ENCODE measurements at places on chromosomes 5 and 9.

DNA sequence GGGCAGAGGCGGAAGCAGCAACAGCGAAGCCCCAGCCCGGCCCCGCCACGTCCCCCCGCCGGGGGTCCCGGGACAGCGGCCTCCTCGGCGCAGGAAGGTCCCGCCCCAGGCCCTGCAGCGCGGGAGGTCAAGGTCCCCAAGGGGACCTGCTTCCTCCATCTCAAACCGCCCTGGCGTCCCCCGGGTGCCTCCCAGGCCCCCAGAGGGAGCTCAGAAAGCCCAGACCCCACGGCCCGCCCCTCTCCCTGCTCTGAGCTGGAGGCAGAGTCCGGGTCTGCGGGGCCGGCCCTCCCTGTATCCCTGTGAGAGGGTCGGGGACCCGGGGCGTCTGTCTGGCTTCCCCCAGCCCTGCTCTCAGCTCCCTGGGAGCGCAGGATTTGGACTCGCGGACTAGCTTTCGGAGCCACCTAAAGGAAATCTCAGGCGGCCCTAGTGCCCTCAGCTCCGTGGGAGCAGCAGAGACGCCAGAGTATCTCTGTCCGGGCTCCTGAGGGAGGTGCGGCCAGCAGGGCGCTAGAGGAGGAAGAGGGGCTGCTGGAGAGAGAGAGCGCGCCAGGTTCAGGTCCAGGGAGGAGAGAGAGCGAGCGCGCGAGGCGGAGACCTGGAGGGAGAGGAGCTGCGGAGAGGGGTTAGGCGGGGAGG is 30.7 kb downstream of the EXOC3 start:
- DNase-seq: peak; percentile 27

GRCh38 chr5:66494437-66494836 is 101.8 kb upstream of the MAST4 start:
- no peak for DNase-seq

DNA sequence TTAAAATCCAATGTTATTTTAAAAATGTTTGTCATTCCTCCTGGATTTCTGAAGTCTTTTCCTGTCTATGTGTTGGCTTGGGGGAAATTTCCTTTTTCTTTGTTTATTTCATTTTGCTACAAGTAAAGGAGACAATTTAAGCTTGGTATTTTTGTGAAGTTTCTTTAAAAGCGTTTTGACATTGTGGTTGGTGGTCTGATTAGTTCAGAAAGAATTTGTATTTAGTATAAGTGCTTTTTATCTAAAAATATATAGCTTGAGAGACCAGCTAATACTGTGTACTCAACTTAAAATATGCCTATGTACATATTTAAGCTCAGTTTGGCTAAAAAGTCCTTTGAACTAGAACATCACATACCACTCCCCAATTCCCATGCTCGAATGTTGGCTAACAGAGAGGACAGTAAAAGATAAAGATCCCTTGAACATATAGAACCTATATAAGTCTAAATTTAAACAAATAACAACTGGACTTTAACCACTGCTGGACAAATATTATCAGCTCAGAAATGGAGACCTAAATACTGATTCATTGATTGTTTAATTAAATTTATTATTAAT is 237.6 kb downstream of the TLE4 start:
- no peak for DNase-seq

GRCh38 chr9:132201139-132201538 is 39.3 kb downstream of the NTNG2 start:
- DNase-seq: no peak

- no peak for DNase-seq
Measured at GRCh38 chr9:79014929-79015699, 556.7 kb upstream of the TLE4 start.

DNA sequence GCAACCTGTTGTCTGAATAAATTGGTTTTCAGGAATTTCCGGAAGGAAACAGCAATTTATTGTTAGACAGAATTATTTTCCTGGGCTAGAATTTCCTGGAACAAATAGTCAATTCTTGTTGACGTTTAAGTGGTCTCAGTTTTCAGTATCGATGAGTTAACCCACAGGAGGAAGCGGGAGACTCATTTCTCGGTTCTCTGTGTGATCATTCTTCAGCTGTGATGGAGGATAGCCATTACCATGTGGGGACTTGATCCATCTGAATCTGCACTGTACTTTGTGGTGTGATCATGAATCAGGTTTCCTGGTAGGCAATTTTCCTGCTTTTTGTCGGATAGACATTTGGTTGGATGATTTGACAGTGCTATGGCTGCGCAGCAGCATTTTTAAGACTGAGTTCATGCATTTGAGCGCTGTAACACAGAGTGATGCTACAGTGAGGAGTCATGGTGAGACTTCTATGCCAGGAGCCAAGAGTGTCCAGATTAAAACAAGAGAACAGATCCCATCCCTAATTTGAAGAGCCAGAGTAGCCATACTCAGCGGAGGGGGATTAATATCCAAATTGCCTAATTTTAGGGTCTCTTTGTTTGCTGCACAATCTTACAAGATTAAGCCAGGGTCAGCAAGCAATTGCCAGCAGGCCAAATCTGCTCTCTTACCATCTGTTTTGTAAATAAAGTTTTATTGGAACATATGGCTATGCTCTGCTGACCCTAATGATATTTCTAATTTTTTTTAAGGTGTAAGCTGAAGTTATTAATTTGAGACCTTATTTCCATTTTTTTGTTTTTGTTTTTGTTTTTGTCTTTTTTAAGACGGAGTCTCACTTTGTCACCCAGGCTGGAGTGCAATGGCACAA is 355.9 kb downstream of the RAB3C start:
- DNase-seq: no peak

- no peak for DNase-seq
Measured at GRCh38 chr9:107239474-107239873, 43.6 kb upstream of the RAD23B start.

- no peak for DNase-seq
Measured at GRCh38 chr5:143812085-143812705, at the start of gene HMHB1. TSS of gene HMHB1 (plus strand) at chr5:143812161.
